ENCODE measurements at places on chromosomes 4 and X. TPM values are rescaled to one million over a fixed set of nuclear protein-coding genes. Genes with fewer than 3 reads are reported as not detected.

The CRMP1 gene
- 0.16 TPM for total RNA-seq

The MAPK10 gene
- 38.9 TPM for total RNA-seq

The MTNR1A gene
- not detected for total RNA-seq

DNA sequence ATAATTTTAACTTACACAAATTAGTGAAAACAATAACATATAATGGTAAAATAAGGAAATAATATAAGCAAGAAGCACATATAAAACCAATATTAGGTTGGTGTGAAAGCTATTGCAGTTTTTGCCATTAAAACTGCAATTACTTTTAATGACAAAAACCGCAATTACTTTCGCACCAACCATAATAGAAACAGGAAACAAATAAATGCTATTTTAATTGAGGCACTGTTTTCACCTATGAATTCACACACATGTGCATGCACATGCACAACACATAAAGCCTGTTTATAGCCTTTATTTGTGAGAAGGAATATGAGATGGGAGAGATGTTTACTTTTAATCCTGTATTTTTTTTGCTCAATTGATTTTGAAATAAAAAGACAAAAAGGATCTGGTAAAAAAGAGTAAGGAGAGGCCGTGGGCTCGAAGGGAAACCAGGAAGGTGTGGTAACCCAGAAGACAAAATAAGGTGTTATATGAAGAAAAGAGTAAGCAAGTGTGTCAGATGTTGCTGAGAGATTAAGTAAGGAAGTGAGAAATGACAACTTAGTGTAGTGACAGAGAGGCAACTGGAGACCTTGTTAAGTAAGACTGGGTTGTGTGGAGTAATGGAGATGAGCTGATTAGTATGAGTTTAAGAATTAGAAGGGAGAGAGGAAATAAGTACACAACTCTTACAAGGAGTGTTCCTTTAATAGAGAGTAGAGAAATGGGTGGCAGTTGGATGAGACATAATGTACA is 69.0 kb downstream of the KLHL13 start:
- DNase-seq, result no peak

- DNase-seq, result no peak
Observed at GRCh38 chr4:185143601-185143969, 519 bp downstream of the SLC25A4 start.

DNA sequence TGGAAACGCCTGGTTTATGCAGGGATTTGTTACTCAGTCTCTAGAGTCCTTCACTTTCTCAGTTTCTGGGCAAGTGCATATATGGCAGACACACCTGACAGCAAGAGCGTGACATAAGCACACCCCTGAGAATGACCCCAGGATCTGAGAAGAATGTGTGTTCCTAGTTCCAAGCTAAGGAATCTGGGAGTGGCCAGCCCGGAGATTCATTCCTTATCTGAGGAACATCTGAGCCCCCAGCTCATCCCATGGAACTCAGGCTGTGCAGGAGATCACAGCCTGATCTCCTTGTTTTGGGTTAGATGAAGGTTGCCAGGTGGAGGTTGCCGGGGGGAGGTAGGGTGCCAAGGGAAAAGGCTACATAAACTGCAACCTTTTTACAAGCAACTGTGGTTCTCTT is 23.8 kb upstream of the KIAA0232 start:
- DNase-seq, result no peak

DNA sequence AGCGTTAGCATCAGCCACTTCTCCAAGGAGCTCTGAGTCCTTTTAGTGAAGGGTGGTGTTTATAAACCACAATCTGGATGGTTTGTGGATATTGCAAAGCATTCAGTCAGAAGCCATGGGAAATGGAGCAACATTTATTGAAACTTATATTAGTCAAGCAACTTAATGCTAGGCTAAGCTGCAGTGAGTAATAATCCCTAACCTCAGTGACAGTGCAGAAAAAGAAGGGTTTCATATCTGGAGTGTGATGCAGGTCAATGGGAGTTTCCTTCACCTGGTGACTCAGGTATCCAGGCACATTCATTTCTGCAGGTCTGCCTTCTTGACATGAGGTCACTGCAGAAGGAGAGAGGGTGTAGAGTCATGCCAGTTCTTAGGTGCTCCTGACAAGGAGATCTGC is 10.4 kb upstream of the DRD5 start:
- no peak for DNase-seq

DNA sequence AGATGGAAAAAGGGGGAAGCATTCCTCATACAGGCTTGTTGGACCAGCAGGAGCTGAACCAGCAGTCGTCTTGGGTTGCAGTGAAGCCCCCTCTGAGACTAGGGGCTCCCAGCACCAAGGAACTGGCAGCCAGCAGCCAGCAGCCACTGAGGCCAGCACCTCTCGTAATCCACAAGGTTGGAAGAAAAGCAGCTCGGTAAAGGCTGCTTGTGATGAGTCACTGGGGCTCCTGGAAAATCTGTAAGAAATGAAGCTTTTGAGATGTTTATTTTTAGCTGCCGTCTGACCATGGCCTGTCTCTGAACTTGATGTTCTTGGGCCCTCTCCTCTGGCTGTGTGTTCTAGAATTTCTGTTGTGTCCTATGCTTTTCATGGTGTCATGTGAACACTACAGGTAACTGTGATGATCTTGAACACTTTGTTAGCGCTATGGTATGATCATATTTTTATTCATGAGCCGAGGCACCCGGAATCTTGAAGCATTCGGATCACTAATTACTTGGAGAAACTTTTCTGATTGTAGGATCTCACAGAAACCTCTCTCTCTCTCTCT is 18.6 kb downstream of the CLCN4 start:
- no peak for DNase-seq

- DNase-seq, result no peak
Observed at GRCh38 chr4:121786221-121786620, 14.9 kb upstream of the EXOSC9 start.

- no peak for DNase-seq
Observed at GRCh38 chr4:4599481-4600275, 57.8 kb upstream of the STX18 start.

DNA sequence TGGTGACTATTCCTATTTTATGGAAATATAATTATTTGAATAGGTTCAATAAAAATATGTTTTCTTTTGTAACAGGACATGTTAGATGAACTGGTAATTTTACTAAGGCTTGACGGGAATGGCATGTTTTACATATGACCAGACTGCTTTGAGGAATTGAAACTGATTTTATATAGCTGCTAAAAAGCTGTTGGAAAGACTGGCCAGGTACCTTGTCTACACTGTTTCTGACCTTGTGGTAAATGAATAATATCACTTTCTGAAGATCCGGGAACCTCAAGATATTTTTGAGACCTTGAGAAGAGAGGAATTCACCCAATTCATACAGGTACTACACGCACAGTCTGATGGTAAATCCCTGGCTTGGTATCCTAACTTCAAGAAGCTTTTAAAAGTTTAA is 42.1 kb upstream of the USP46 start:
- DNase-seq, result no peak

GRCh38 chr4:158826882-158827281 is 58.1 kb downstream of the FNIP2 start:
- no peak for DNase-seq

- peak; percentile 91 for DNase-seq
Observed at GRCh38 chrX:155612312-155613224, at the start of gene TMLHE. TMLHE (minus strand) TSS chrX:155612952; CDS start chrX:155545276, 67,676 bp downstream.

Data from mesenteric fat pad (tissue), 1 donor.